ENCODE measurements at places on chromosomes 1 and 21. TPM values are rescaled to one million over a fixed set of nuclear protein-coding genes. Genes with fewer than 3 reads are reported as not detected.

The SPTA1 gene
- total RNA-seq = not detected

DNA sequence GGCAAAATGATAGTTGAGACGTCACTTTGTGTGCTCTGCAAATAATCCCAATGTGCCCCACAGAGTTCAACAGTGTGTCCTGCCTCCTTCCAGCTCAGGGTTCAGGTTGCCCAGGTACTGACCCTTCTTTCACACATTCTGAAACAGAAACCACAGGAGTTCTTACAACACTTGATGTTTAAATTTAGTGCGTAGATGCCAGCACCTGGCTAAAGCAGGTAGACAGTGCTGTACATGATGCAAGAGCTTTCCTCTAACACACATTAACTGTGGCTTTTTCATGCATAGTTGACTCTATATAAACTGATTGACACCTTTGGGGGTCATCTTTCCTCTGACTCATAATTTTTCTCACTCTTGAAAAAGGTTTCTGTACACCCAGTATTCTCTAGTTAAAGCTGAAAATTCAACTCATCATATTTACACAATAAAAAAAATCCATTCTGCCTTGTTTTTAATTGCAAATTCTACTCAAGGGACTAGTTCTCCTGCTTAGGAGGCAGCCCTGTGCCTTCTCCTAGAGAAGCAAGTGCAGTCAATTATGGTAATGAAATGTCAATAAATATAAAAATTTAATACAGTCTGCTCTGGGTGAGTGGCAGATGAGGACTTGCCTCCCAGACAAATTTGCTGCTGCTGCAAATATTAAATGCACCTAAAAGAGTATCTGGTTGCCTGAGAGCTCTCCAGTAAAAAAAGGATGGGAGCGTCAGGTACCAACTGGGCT, 91.4 kb downstream of the NR5A2 start:
- DNase-seq = no peak

- DNase-seq = peak; percentile 67
These were observed 299.2 kb downstream of the SRGAP2C start for GRCh38 chr1:121483961-121484424.

- peak; percentile 77 for DNase-seq
These were observed 38.1 kb downstream of the TNFRSF9 start for GRCh38 chr1:7902478-7903085.

GRCh38 chr1:59714966-59715365, 99.8 kb upstream of the HOOK1 start:
- no peak for DNase-seq

- no peak for DNase-seq
These were observed 11.9 kb downstream of the MFN2 start for GRCh38 chr1:11991969-11992676.

DNA sequence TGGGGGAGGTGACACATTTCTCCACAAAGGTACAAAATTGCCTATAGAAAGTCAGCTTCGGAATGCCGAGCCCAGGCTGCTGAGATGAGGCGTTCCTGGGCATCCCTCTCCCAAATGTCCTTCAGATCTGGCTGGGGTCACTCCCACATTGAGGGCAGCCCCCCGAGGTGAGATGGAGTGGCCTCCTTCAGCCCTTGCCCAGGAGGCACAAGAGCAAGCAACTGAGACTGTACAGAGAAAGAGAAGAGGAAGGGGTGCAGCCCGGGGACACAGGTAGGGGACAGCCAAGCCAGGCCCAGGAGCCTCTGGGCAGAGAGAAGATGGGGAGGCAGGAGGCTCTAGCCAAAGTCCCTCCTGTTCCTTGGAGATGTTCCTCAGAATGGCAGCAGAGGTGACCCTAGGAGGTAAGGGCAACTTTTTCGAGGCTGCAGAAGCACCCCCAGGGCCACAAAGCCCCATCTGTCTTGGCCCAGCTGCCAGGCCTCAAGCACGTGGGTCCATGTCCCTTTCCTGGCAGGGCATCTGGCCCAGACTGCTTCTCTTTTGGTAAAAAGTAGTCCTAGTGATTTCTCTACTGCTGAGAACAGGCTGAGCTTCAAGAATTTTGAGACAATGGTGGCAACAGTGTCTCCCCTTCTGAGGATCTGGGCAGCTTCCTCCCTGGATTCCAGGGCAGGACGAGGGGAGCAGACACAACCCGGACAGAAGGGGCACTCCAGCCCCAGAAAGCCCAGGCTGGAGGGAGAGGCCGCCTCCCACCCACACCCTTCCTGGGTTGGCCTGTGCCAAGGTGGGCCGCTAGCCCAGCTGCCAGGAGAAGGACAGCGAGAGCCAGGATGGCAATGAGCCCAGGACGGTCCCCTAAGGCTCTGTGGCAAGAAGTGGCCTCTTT, 68.0 kb downstream of the LRRN2 start:
- DNase-seq = no peak

DNA sequence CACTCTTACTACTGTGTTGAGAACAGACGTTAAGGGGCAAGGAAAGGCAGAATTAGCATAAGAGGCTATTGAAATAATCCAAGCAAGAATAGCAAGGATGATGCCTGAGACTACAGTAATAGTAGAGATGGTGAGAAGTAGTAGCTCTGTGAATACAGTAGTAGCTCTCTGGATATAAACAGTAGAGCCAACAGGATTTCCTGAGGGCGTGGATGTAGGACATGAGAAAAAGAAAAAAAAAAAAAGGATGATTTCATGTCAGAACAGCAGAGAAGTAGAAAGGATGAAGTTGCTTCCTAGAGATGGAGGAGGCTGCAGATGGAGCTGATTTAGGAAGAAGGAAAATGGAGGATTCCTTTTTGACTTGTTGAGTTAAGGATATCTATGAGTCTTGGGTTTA, 112.3 kb downstream of the OMA1 start:
- DNase-seq = peak; percentile 24

DNA sequence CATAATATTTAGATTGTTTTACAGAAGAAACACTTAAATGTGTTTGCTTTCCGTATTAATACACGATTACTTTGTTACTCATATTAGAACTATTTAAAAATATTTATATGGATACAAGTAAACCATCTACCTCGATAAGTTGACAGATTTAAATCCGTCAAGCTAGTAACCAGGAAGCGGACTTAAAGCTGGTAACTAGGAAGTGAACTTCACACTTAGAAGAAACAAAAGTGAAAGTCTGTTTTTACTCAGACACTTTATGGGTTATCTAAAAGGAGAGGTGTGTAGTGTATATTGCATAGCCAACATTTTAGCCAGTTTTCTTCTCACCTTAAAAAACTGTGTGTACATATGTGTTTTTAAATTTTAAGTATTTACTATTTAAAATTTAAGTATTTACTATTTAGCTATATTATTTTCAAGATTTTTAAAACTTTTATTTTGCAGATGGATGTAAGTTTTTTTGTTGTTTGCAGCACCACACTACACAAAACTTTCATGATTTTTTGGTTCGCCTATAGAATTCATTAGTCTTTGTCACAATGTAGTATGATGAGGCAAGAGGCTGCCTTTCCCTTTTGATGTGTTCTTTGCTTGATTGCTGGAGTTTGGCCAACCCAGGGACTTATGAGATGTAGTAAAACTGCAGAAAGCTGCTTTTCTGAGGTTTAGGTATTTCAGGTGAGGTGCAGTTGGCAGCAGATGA, 2.7 kb downstream of the USP25 start:
- DNase-seq = peak; percentile 62
